Gastrocnemius medialis (tissue), 4 donors: ENCODE measurements at places on chromosomes 13 and 19. TPM values are rescaled to one million over a fixed set of nuclear protein-coding genes. Genes with fewer than 3 reads are reported as not detected.

DNA sequence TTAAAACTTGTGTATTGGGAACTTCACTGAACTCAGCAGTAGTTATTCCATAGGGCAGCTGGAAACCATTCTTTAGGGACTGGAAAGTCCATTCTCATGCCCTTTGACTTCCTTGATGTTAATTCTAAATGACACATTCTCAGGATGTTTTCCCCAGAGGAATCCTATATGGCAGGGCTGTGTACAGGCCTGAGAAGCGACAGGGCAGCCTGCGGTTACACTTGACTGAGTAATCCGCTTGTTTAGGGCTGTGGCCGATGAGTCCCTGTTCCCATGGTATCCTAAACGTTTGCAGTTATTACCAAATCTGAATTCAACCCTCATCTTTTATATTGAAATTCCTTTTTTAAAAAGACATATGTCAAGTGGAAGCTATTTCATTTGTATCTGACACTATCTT is 83.5 kb downstream of the COL4A2 start:
- H3K4me3 ChIP-seq: no peak overlapping the region
- H3K27me3 ChIP-seq: no peaks in the 10 kb centered on the region
- H3K36me3 ChIP-seq: no peaks in the 10 kb centered on the region
- H3K4me1 ChIP-seq: peaks cover 14% of the 10 kb centered on the region
- DNase-seq: no peak
- peak overlapping the region; percentile 44 for H3K27ac ChIP-seq

The RFPL4AL1 gene
- total RNA-seq: not detected

- H3K4me1 ChIP-seq: no peaks in the 10 kb centered on the region
- H3K27ac ChIP-seq: no peak overlapping the region
- no peak for DNase-seq
Observed at GRCh38 chr13:59931621-59932020, 232.1 kb downstream of the DIAPH3 start.

DNA sequence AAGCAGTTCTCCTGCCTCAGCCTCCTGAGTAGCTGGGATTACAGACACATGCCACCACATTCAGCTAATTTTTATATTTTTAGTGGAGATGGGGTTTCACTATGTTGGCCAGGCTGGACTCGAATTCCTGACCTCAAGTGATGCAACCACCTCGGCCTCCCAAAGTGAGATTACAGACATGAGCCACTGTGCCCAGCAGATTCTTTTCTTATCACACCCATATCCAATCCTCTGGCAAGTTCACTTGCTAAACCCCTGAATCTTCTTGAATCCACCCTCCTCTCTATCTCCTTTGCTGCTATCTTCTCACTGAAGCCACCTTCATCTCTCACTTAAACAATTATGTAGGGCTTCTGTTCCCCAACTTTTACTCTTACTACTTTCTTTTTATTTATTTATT is 17.5 kb downstream of the TMEM143 start:
- no peaks in the 10 kb centered on the region for H3K4me1 ChIP-seq
- no peak overlapping the region for H3K4me3 ChIP-seq
- H3K27me3 ChIP-seq: no peaks in the 10 kb centered on the region
- no peak overlapping the region for H3K27ac ChIP-seq
- no peak for DNase-seq
